HuH-7 (cell line): ENCODE measurements at places on chromosomes 3 and 15.

GRCh38 chr3:123377243-123377740 lies 71.6 kb downstream of the ADCY5 start:
- no peak for DNase-seq

DNA sequence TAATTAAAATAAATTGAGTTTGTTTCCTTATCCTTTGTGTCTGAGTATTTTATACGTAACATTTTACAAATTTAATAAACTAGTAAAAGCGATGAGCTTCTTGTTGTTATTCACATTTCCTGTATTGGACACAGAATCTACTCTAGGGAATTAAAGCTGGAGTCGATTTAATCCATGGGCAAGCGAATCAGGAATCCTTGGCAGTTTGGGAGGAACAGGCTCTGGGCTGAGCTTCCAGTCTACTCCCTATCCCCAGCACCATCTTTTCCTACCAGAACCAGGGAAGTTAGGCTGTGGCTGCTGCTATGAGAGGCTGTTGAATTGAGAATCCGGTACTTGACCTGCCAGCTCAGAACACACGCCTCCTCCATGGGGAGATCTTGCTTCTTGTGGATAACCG lies 437.3 kb upstream of the TPM1 start:
- no peak for DNase-seq

DNA sequence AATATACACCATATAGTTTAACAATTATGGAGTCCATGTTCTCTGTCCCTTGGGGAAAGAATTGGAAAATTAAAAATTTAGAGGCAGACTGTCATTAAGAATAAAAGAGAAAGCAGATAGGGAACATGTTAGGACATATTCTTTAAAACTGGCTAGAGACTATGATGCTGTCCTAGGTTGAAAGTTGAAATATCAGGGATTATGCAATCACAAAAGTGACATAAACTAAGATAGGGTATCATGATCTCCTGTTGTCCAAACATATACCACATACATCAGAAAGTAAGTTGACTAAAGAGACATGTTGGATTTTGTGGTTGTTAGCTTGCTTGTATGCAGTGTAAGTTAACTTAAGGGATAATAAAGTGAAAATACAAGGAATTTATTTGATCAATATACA lies 9.9 kb upstream of the EID1 start:
- DNase-seq: no peak

GRCh38 chr3:172617013-172617706 lies 93.7 kb downstream of the NCEH1 start:
- no peak for DNase-seq
